ENCODE measurements at places on chromosomes 5 and 9.

GRCh38 chr9:87181670-87182069, 234.4 kb upstream of the GAS1 start:
- DNase-seq, result no peak

GRCh38 chr5:77181173-77181572, 29.3 kb upstream of the PDE8B start:
- no peak for DNase-seq

- no peak for DNase-seq
Observed at GRCh38 chr9:123455187-123455586, 99.2 kb downstream of the CRB2 start.

DNA sequence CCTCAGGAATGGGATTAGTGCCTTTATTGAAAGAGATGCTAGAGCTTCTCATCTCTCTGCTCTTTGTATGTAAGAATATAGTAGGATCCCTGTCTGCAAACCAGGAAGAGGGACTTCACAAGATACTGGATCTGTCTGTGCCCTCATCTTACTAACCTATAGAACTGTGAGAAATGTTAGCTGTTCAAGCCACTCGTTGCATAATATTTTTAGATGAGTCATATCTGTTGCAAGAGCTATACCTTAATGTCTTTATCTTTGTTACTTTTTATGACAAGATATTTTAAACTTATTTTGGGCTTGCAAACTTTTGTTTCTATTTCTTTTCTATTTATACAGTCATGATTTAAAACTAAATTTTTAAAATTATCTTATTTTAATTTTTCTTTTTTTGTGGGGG, 1296.8 kb upstream of the CDH6 start:
- DNase-seq, result no peak

- DNase-seq, result no peak
Observed at GRCh38 chr5:115898656-115899055, 56.9 kb downstream of the AP3S1 start.

DNA sequence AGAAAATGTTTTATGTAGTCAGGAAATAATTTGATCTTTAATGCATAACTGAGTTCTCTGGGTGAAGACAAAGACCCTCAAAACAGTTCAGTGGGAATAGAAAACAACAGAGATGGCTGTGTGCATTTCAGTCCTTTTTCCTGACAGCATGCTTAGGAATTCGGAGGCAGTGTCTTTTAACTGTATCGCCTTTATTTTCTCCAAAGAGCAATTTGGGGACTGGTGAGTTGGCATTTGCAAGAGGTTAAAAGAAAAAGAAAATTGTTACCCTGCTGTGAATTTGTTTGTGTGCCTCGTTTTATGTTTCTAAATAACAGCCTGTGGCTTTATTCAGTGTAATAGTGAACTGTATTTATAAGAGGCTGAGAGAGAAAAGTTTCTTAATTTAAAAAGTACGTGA, 227.8 kb upstream of the DMAC1 start:
- no peak for DNase-seq

- no peak for DNase-seq
Observed at GRCh38 chr9:107755246-107755645, 265.7 kb upstream of the KLF4 start.

GRCh38 chr9:131714161-131714646, 25.7 kb downstream of the RAPGEF1 start:
- DNase-seq, result no peak

DNA sequence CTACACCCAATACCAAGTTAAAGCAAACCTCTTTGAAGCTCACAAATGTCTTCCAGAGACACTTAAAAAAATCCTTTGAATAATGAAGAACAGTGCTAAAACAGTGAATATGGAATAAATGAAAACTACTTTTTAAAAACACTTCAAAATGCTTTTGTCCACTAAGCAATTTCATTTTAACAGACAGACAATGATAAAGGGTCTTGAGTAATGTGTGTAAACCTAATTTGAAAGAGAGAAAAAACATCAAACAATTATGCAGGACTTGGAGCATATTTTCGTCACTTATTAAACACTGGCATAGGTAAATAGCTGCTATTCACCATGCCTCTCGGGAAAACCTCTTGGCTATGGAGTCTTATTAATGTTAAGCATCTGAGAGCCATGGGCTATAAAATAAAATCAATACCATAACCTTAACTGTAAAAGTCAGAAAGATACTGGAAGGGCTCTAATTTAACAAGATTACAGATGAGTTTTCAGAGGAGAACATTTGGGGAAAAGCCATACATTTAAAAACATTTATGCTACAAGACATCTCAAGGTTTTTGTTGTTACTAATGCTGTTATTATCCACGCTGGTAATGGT, 177.8 kb downstream of the NFIB start:
- no peak for DNase-seq

DNA sequence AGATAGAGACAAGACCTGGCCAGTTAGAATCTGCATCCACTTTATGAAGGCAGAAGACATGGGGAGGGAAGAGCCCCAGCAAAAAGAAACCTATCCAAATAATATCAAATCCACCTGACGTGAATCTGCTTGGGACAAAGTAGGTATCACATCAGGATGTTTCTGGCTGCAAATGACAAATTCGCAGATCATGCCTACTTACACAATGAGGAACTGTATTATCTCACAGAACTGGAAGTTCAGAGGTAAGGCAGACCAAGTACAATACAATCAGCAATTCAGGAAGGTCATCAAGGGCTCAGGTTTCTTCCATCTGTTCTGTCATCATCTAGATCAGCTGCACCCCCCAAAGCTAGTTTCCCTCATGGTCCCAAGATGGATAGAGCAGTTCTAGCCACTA, 13.2 kb upstream of the NR4A3 start:
- no peak for DNase-seq

DNA sequence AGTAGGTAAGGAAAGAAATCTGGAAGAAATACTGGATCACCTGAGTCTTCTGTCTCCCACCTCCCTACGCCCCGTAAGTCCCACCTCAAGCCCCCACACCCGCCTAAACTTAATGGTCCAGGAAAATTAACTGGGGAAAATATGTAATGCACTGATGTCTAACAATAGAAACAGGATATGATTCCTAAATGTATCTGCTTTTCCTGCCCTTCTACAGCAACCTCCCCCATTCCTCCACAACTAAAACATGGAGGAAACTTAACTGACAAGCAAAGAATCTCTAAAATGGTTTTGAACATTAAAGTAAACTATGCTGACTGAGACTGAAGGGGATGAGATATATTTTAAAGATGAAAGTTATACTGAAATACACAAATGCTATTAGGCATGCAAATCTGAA, 10.4 kb downstream of the RFX3 start:
- DNase-seq, result no peak

DNA sequence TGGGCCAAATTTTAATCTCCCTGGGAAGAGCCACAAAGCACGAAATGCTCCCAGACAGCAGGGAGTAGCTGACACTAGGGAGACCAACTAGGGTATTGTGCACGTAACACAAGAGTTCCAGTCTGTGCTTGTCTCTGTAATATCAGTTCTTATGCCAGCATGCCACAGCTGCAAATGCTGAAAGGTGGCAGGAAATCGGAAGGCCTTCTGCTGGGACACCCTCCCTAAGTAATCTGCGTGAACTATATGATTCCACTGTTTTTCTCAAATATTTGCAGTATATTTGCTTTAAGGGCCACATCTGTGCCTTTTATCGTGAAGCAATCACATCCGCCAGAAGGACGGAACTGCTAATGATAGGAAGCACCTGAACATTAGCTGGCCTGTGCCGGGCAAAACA, 12.6 kb downstream of the VLDLR start:
- DNase-seq, result no peak

DNA sequence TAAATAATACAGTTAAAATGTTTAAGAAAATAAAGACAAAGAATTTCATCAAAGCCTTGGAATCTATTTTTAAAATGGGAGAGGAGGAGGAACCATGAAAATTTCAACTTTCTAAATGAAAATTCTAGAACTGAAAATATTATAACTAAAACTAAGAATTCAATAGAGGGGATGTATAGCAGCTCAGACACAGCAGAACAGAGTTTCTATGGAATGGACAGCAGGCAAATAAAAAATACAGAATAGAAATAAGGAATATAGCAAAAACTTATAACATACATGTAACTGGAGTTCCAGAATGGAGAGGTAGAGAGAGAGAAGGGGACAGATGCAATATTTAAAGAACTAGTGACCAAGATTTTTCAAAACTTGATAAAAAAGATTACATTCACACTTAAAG, 1.4 kb upstream of the RANBP17 start:
- no peak for DNase-seq

- DNase-seq, result no peak
Observed at GRCh38 chr5:143658956-143659355, 153.0 kb upstream of the HMHB1 start.
